ENCODE measurements at places on chromosomes 6 and 20.

GRCh38 chr6:119830494-119831295, 481.1 kb upstream of the MAN1A1 start:
- no peak for DNase-seq

DNA sequence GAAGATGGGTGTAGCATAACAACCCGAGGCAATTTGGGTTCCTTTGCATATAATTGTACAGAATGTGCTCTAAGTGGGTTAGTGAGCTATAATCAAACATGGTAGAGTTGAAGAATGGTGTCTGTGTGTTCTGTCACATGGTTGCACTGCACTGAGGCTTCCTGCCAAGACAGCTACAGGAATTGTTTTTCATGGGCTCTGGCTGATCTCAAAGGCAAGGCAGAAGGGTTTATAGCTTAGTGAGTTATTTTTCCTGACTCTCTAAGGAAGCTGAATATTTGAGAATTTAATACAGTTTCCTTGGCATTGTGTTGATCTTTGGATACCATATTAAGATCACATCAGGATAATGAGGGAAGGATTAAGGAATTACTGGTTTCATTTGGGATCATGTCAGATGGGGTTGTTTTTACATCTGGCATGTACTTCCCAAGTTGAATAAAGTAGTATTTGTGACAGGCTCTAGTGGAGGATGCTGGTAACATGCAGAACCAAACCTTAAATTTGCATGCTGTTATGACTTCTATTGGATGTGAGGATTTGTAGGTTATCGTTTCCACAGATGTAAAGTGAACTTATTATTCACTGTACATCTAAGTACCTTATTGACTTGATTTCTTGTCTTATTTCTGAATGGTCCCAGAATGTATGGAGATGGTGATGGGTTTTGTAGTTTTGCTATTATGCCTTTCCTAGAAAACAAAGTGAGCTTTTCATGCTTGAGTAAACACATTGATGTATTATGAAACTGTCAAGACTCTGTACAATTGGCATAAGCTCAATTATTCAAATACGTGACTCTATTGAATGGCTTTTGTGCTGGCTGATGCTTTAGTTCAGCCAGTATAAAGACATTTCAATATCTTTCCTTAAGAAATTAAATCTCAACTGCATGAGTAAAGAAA, 43.3 kb downstream of the LRRC1 start:
- DNase-seq = peak; percentile 7

GRCh38 chr6:38725414-38726183, 10.5 kb downstream of the DNAH8 start:
- DNase-seq = no peak

DNA sequence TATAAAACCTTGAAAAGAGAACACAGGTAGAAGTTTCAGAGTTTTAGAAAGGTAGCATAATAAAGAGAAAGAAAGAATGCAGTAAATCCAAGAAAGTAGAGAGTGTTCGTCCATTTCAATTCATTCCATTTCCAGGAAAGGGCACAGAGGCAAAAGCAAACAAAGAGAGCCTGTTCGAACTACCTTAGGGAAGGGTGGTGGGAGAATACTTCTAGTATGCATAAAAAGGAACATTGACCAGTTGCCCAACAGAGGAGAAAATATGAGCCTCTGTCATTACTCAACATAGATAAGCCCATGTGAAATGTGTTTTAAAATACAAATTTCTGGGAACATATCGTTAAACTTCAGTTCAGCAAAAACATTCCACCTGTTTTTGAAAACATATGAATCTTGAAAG, 60.6 kb downstream of the CYP39A1 start:
- no peak for DNase-seq

GRCh38 chr20:39195582-39196021, 233.5 kb downstream of the DHX35 start:
- no peak for DNase-seq

DNA sequence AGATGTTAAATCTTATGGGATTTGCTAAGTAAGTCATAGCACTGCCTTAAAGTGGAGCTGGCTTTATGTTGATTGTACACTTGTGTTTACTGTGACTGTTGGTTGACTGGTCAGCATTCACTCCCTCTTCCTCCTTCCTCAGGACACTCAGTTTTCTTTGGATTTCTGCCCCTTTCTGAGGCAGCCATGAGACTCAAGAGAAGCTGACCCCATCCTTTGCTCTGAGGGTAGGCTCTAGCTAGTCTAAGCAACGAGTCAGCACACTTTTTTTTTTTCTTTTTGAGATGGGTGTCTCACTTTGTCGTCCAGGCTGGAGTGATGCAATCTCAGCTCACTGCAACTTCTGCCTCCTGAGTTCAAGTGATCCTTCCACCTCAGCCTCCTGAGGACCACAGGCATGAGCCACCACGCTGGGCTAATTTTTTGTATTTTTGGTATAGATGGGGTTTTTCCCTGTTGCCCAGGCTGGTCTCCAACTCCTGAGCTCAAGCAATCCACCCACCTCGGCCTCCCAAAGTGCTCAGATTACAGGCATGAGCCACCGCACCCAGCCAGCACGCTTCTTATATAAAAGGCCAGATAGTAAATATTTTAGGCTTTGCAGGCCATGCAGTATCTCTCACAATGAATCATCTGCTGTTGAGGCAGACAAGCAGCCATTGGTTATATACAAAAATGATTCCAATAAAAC, 191.4 kb downstream of the NFATC2 start:
- no peak for DNase-seq

GRCh38 chr6:166336847-166337246, 5.5 kb downstream of the SFT2D1 start:
- DNase-seq = no peak

GRCh38 chr6:31870385-31870921, 7.8 kb upstream of the NEU1 start:
- DNase-seq = no peak

- no peak for DNase-seq
These were observed 56.4 kb upstream of the F13A1 start for GRCh38 chr6:6376845-6377244.

DNA sequence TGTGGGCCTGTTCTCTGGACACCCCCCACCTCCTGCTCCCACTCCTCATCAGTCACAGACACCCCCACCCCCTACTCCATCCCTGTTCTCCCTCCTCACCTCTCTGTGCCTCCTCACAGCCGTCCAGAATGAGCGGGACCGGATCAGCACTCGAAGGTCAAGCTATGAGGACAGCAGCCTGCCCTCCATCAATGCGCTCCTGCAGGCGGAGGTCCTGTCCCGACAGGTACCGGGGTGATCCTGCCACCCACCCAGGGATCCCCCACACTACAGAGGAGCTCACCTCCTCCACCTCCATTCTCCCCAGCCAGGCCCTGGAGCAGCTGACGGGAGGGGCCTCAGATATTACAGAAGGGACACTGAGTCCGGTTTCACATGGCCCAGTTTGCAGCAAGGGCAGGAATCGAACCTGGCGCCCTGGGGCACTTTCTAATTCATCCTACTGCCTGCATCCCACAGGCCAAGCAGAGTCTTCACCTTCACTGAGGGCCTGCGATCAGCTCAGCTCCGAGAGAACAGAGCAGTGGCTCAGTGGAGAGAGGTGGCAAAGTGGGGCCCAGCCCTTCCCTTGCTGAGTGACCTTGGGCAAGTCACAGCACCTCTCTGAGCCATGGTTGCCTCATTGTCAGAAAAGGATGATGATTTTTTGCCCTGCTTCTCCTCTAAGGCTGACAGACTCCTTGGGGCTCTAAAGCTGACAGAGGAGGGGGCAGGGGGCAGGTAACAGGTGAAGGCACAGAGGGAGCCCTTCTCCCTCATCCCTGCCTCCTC, 58.3 kb downstream of the HNF4A start:
- DNase-seq = no peak

DNA sequence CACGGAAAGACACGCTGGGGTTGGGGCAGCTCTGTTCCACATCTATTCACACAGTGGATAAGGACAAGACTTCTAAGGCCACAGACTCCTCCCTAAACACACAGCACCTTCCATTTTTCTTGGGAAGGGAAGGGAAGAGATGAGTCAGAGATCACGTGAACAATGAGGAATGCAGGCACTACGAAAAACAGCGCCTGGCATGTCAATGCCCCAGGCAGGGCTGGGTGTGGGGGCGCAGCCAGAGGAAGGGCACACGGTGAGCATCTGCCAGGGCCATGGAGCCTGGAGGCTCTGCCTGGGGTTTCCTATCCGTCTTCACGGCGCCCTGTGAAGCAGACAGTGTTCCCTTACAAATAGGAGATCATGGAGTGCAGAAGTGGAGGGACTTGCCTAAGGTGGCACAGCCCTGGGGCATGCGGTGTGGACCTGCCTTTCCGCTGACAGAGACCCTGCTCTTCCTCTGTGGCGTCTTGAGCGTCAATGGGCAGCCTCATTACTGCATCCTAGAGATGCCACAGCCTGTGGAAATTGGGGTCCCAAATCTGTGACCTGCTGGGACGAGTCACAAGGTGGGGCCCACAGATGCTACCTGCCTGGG, 15.4 kb downstream of the UNC93A start:
- DNase-seq = no peak

GRCh38 chr20:14264869-14265268, 72.5 kb downstream of the FLRT3 start:
- no peak for DNase-seq

DNA sequence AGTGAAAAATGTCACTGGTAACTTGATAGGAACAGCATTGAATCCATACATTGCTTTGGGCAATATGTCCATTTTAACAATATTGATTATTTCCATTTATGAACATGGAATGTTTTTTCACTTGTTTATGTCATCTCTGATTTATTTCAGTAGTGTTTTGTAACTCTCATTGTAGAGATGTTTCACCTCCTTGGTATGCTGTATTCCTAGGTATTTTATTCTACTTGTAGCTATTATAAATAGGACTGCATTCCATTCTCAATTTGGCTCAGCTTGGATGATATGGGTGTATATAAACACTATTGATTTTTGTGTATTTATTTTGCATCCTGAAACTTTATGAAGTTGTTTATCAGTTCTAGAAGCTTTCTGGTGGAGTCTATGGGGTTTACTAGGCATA, 730.3 kb downstream of the DOK5 start:
- DNase-seq = no peak

GRCh38 chr6:70134542-70134941, 168.3 kb downstream of the COL9A1 start:
- DNase-seq = no peak

- no peak for DNase-seq
These were observed 51.4 kb upstream of the LGSN start for GRCh38 chr6:63371104-63371715.

GRCh38 chr6:138653435-138653834, 120.1 kb upstream of the CCDC28A start:
- DNase-seq = no peak

DNA sequence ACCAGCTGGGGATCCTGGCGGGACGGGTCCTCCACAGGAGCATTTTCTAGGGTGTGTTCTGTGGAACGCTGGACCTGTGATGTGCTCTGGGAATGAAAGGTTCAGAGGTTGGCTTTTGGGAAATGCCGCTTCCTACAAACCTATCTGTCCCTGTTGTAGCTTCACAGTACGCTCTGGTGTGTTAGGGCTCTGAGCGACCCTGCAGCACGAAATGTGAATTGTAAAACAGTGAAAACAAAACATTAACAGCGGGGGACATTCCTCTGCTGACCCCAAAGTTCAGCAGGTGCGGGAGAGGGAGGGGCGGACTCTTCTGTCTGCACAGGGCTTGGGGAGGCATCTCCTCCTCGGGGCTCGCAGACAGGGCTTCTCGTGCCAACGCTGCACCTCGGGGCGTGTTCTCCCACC, 155.9 kb downstream of the NRN1 start:
- DNase-seq = no peak

DNA sequence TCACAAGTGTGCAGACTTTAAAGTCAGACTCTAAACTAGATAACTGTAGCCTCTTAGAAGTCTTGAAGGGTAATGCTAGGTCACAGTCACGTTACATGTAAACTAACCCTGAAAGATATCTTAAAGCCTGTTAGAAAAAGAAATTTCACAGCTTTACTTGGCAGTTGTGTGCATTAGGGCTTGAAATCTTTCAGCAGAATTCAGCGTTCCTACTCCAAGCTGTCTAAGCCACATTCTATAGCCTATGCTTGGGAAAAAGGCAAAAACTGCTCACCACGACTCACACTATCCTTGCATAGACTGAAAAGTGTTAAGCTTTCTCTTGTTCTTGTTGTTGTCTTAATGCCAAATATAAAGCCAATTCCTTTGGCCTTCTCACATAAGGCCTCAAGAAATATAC, 338.0 kb upstream of the SASH1 start:
- DNase-seq = no peak

DNA sequence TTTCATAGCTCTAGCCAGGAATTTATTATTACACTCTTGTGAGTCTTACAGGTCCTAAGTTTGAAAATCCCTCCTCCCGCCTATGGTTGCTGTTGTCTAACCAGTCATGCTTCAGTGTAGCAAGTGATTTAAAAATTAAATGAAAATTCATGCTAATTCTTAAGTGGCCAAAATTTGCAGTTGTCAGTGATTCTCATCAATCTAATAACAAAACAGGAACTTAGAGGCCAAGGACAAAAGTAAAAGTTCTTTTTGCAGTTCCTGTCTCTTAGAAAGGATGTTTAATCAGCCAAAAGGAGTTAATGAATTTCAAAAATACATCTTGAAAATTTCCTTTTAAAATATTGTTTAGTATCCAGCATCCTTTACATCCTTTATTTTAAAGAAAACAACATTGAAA, 36.3 kb downstream of the VTA1 start:
- no peak for DNase-seq

- no peak for DNase-seq
These were observed 707.0 kb downstream of the QKI start for GRCh38 chr6:164121527-164121926.

DNA sequence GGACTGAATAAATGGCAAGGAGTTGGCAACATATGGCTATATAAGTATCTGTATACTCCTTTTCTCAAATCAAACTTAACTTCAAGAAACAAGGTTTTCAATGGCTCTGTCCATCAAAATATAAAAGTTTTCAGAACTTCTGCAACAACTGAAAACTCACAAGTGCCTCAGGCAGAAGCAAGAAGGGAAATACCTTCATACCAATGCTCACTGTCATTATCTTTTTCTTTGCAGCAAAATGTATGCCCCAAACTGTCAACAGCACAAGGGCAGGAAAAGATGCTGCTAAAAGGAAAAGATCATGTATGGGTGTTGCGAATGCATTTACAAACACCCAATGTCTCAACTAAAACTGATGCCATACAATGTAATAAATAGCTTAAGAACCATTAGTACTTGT, 45.9 kb downstream of the PTPRK start:
- DNase-seq = no peak

GRCh38 chr6:122788208-122788607, 850 bp upstream of the SMPDL3A start:
- DNase-seq = no peak

- DNase-seq = no peak
These were observed 71.5 kb upstream of the COL21A1 start for GRCh38 chr6:56318851-56319250.

GRCh38 chr6:148068437-148069061, 274.1 kb upstream of the SASH1 start:
- DNase-seq = no peak

- no peak for DNase-seq
These were observed 401.9 kb downstream of the THBS2 start for GRCh38 chr6:168851460-168852375.
